ENCODE measurements at places on chromosomes 7 and 10. TPM values are rescaled to one million over a fixed set of nuclear protein-coding genes. Genes with fewer than 3 reads are reported as not detected.

GRCh38 chr10:74743401-74743800, 83.0 kb upstream of the KAT6B start:
- DNase-seq, result no peak

KLF14 gene
- total RNA-seq, result not detected

CPEB3 gene
- 3.2 TPM for total RNA-seq

TRIL gene
- 6.2 TPM for total RNA-seq

PRF1 gene
- total RNA-seq, result 8.7 TPM

- DNase-seq, result no peak
Measured at GRCh38 chr7:19118636-19119371, 1.4 kb upstream of the TWIST1 start.

- no peak for DNase-seq
Measured at GRCh38 chr7:32206987-32207386, 136.8 kb upstream of the PDE1C start.

- no peak for DNase-seq
Measured at GRCh38 chr7:38452681-38453108, 178.5 kb downstream of the AMPH start.

IL6 gene
- total RNA-seq, result 11.2 TPM

DNA sequence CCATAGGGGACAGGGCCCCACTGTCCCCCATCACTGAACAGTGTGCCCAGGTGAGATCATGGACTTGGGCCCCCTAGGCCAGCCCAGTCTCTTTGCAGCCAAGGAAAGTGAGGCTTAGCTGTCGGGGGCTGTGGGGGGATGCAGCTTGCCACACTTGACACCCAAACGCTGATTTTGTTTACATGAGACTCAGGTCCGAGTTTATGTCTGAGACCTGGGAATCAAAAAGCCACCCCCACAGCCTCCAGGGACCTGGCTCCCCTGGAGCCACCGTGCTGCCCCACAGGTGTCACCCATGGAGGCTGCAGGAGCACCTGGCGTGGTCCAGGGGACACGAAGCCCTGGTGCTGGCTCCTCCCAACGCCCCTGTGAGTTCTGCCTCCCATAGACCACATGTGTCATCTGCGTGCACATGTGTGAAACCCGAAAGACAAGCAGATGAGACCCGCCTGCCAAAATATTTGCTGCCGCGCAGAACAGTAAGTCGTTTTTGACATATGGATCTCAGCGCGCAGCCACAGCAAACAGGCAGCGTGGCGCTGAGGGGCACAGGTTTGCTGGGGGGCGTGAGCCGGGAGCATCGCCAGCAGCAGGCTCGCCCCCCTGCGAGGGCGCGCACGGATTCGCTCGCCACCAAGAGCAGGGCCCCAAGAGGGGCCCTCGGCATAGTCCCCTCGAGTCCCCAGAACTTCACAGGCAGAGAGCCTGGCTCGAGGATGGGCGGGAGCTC, 112.3 kb downstream of the LHPP start:
- no peak for DNase-seq

RNF32 gene
- 0.58 TPM for total RNA-seq

DNA sequence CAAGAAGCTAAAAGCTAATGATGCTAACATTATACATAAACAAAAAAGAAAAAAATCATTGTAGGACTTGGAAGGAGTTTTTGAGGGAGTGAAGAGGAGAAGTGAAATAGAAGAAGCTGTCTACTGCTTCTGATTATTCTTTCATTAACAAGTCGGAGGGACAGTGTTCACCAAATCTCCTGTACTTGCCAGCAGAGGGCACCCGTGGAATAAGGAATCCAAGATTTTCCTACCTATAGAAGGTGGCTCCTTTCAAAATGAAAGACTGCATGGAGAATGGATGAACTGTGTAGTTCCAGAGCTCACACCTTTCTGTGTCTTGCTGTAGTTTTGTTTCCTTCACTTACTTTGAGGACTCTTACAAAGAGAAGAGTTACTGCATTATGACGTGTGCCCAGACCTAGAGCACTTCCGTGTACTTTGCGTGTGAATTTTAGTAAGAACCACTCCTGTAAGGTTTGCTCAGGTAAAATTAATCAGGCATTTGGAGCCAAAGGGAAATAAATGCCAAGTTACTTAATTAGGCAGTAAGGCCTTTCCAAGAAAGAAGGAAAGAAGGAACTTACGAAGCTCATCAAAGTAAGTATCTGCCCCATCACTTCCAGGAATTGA, 145.1 kb downstream of the SEMA3D start:
- DNase-seq, result peak; percentile 23

GPR85 gene
- 4.8 TPM for total RNA-seq

GRCh38 chr7:44268671-44269070, 56.7 kb downstream of the CAMK2B start:
- no peak for DNase-seq

BMPER gene
- 8.4 TPM for total RNA-seq

STEAP2 gene
- total RNA-seq, result 48.2 TPM

GRCh38 chr7:151678227-151678604, 158.5 kb upstream of the RHEB start:
- DNase-seq, result no peak

DNA sequence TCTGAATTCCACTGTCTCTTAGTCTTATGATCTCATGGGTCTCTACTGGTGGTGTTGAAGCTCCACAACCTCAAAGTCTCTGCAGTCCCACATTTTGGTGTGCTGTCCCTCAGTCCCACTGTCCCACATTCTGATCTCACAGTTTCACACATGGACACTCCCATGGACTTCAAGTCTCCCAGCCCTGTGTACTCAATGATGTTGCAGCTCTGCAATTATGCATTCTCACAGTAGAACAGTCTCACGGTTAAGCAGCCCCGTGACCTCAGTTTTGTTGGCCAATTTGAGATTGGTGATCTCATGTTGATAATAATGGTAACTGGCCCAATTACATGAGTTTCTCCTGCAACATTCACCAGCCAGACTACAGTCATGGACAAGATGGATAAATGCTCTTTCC, 109.4 kb downstream of the ODAD2 start:
- DNase-seq, result no peak

GRCh38 chr7:30828591-30828990, 57.4 kb downstream of the MINDY4 start:
- no peak for DNase-seq

LIPK gene
- not detected for total RNA-seq

DNA sequence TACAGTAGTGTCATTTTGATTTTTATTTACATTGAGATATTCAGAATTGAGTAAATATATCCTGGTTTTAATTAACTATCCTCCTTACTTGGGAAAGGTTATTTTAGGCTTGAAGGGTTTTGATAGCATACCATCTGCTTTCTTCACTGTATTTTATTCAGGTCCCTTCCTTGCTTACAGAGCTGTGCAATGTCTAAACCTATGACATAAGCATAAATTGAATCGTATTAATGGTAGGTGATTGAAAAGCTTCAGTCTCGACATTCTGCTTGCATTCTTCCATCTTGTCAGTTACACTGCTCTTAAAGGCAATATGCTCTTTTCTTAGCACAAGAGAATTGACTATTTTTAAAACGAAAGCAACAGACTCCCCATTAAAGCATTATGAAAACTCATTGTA, 102.5 kb downstream of the ARID5B start:
- no peak for DNase-seq

GRCh38 chr10:120516426-120516825, 59.4 kb downstream of the PLPP4 start:
- no peak for DNase-seq

GRCh38 chr7:56062382-56062781, 1.7 kb upstream of the SUMF2 start:
- no peak for DNase-seq

GPR26 gene
- total RNA-seq, result not detected

DNA sequence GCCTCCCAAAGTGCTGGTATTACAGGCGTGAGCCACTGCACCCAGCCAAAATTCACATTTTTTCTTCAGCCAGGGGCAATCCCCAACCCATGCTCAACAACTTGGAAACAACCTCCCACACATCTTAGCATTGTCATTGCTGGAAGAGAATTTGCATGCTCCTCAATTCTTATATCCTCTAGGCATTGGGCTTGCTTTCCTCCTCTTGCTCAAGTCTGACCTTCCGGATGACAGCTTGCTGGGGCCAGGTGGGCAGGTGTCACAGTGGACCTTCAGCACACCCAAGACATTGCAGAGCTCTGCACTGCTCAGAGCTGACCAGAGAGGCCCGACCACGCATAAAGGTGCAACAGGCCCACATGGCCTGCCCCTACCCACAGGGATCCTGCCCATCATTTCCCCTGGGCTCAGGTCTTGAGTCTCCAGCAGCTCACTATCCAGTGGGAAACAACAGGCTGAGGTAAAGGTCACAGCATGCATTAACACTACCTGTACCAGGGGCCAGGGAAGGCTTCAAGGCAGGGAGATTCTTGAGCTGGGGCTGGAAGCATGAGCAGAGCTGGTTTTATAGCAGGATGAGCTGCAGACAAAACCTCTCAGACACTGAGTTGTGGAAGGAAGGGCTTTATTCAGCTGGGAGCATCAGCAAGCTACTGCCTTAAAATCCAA, 6.8 kb upstream of the GPR15LG start:
- no peak for DNase-seq

REPIN1 gene
- 30.6 TPM for total RNA-seq

DNA sequence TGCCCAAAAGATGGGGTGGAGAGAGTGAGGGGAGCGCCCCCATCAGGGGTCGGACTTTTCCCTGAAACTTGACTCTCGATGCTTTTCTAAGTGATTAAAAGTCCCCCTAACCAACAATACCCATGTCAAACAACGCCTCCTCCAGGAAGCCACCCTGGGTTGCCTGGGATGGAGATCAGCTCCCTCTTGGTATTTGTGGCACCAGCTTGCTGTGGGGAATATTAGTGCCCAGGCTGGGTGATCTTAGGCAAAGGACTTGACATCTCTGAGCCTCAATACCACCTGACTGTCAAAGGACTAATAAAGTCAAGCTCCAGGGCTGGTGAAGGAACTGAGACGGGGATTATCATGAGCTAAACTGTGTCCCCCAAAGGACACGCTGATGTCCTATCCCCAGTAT, 18.2 kb upstream of the ELFN1 start:
- no peak for DNase-seq
